ENCODE measurements at places on chromosomes 7 and 10. TPM values are rescaled to one million over a fixed set of nuclear protein-coding genes. Genes with fewer than 3 reads are reported as not detected.

Gene PPP1R17
- total RNA-seq = not detected

Gene SFRP5
- total RNA-seq = 2.5 TPM

Gene RBM20
- 3.9 TPM for total RNA-seq

Gene CYP26A1
- total RNA-seq = 2.7 TPM

Gene GJC3
- 0.09 TPM for total RNA-seq

Gene THAP5
- 18.7 TPM for total RNA-seq

Gene SORCS1
- total RNA-seq = not detected

Gene AKR1C8
- not detected for total RNA-seq

Gene AGR3
- not detected for total RNA-seq

Gene LBX1
- not detected for total RNA-seq

Gene CLDN4
- total RNA-seq = 5.2 TPM

Gene GPR15LG
- not detected for total RNA-seq

Gene NANOS1
- 2.9 TPM for total RNA-seq

Gene HOXA3
- total RNA-seq = 4.7 TPM

Gene COL28A1
- total RNA-seq = 0.42 TPM

Gene CACNB2
- not detected for total RNA-seq

Measured in A549 treated with AZD2906 at 1 μM for 4 hours (cell line).